Upper lobe of right lung (tissue), 1 donor: ENCODE measurements at places on chromosomes 1 and 21. TPM values are rescaled to one million over a fixed set of nuclear protein-coding genes. Genes with fewer than 3 reads are reported as not detected.

LZIC gene
- 29.1 TPM for total RNA-seq

OR2L13 gene
- not detected for total RNA-seq

PROX1 gene
- total RNA-seq, result 14.1 TPM

TNN gene
- not detected for total RNA-seq

TSPEAR gene
- 0.23 TPM for total RNA-seq

MLLT11 gene
- 0.72 TPM for total RNA-seq

DNA sequence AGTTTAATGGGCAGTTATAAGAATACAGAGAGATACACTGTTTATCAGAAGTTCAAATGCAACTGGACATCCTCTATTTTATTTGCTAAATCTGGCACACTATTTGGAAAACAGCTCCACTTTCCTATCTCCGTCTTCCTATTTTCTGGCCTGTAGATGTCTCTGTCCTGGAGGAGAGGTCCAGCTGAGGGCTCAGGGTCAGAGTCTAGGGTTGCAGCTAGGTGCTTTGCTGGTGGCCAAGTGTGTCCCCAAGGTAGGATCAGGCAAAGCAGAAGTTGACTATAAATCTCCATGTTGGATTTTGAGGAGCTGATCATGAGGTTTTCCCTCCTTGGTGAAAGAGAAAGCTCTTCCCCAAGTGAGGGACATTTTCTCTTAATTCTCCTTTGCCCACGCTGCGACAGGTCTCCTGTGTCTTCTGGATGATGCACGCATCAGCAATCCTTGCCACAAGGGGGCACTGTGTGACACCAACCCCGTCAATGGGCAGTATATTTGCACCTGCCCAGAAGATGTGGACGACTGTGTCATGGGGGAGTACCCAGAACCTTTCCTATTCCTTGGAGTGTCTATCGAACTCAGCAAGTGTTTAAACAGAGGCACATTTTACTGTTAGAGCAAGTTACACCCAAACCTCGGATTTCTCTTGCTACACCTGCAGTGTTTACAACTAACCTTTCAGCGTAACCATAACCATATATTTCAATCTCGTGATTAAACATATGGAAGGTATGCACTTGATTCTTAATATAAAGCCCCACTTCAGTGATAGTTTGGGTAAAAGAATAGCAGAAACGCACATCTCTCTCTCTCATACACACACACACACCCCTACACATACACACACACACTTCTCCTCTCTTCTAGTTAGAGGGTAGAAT lies 10.2 kb downstream of the ADAM30 start:
- DNase-seq, result peak; percentile 77

DNA sequence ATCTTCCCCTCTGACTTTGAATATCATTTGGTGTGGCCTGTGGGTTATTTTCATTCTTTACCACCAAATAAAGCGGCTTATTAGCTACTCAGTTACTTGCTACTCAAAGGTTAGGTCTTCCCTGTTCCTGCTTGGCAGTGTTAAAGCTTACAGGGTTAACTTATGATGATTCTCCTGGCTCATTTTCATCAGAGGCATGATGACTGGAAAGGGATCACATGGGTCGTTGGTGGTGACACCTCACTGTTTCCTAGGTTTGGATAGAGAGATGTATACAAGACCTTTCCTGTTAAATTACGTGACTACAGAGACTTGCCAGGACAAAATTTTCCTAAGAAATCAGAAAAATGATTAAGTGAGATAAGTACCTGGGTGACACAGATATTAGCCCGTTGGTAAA lies 27.4 kb downstream of the MRPS6 start:
- DNase-seq, result no peak

DNA sequence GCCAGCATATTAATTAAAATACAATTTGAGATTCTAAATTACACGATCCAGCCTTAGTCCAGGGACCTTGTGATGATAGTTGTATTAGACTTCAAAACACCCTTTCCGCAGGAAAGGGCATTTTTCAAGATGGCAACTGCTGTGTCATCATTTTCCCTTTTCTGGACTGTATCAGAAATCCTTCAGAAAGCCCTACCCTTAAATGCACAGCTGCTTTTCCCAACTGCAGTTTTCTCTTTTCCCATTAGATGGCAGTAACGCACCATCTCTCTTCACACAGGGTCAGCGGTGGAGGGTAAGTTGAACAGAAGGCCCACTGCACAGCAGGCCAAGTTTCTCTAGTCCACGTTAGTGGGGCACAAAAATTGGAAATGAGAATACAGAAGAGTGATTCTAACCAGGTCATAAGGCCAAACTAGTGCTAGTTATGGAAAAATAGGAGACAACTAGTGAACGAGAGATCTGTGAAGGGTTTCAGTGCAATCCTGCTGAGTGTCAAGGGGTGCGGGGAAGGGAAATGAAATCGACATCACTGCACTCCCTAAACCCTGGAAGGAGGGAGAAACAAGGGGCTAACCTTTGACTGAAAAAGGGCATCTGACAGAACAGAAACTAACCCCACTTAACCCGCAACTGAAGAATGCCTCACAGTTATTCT lies 22.1 kb upstream of the TDRD10 start:
- no peak for DNase-seq

DNA sequence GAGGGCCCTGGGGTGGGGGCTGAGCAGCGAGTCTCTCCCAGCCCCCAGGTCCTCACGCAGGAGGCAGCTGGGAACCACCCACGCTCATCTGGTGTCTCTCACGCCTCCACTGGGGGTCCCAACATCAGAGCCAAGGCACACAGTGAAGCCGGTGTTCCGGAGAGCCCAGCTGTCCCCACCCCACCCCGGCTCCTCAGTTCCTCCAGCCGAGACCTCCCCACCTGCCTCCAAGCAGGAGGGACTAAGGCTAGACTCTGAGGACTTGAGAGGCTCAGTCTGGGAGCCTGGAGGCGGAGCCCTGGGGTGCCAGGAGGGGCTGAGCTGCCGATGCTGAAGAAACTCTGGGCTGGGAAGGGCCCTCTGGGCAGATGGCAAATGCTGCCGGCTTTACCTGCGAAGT lies 1.6 kb upstream of the HPCA start:
- no peak for DNase-seq

DNA sequence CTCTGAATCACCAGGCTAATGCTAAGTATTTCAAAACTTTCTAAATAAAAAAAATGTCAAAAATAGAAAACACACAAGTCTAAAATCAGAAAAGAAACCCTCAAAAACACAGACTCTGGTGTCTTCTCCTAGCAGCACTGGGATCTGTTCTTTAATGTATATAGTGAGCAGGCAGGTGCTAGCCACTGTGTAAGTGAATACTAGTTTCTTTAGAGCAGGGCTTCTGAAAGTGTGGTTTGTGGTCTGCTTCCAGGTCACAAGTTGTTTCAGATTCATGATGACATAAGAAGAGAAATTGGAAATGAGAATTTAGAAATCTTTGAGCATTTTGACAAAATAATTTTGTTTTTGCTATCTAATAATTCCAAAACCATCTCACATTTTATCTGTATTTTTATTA lies 763.1 kb downstream of the USP25 start:
- no peak for DNase-seq

DNA sequence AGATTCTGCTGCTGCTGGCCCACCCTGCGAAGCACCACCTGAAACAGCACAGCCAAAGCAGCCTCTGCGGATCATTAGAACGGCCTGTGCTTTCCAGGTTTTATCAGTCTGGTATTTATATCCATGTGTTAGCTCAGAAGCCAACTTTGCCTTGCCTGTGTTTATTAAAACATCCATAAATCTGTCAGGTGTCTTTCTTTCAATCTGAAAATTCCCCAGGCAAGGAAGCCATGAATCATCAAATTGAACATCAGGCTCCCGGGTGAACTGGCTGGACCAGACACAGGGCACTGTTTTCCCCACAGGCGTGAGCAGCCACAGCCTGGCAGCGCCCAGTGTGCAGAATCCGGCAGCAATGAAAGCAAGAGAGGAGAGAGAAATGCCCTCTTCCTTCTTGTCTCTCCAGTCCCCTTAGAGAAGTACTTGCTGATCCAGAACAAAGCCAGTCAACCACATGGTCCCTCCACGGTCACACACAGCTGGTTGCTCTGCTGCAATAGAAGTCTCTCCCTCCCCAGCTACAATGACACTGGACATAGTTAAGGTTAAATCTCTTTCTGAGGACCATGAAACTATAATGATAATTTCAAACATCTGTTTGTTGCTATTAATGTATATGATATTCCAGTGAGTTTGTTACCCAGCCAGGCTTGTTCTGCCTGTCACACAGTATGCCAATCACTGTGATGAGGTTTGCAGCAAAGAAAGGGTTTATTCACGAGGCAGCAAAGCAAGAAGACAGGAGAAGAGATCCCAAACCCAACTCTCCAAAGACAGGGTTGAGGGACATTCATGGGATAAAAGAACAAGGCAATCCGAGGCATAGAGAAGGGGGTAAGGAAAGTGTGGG lies 212.1 kb upstream of the FMN2 start:
- DNase-seq, result no peak

DNA sequence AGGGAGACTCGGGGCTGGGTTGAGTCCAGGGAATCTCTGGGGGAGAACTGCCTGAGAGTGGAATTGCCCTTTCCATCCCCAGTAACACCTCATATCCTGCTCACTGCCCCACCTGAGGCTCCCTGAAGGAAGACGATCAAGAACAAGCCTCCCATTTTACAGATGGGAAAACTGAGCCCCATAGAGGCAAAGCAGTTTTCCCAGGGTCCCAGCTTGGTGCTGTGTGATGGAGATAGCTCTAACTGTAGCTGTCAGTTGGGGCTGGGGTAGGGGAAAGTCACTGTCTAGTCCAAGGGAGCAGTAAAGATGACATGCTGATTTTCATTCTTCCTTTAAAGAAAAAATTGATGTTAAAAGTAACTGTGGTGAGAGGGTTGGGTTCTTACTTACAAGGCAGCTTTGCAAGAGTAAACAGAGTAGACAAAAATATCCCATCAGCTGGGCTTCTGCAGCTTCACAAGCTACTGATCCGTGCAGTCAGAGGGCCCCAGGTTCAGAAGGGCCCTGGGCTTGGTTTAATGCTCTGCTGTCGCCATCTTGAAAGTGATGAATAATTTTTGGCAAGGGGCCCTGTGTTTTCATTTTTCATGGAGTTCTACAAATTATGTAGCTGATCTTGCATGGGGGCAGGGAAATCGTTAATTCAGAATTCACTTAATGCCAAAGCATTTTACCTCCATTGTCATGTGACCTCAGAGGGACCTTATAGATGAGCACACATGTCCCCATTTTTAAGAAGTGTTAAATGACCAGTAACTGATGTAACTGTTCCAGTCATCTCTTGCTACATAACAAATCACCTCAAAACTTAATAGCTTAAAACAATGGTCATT lies 17.6 kb upstream of the TNFRSF1B start:
- DNase-seq, result no peak

- peak; percentile 88 for DNase-seq
These were observed 54.3 kb downstream of the ADARB1 start for GRCh38 chr21:45128613-45129188.
